ENCODE measurements at places on chromosomes 3 and 15. TPM values are rescaled to one million over a fixed set of nuclear protein-coding genes. Genes with fewer than 3 reads are reported as not detected.

GRCh38 chr3:28050885-28051284 lies 190.5 kb upstream of the CMC1 start:
- no peak for DNase-seq

POLR2H gene
- 116 TPM for polyA plus RNA-seq

DNA sequence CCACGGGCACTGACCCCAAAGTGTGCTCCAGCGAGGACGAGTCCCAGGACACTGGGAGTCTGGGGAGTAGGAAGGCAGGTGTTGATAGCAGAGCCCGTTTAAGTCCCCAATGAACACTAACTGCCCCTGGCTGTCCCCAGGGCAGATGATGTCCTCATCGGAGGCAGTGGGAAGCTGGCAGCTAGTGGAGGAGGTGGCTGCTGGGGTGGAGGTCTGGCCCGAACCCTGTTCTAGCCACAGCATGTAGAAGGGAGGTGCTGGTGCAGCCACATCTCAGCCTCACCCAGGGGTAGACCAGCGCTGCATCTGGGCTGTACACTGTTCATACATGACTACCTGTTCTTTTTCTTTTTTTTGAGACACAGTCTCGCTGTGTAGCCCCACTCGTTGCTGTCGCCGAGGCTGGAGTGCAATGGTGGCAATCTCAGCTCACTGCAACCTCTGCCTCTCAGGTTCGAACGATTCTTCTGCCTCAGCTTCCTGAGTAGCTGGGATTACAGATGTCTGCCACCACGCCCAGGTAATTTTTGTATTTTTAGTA lies 51.8 kb downstream of the KLF13 start:
- DNase-seq = peak; percentile 12

MEX3B gene
- polyA plus RNA-seq = 0.68 TPM
